Bladder microvascular endothelial cell (primary cell): ENCODE measurements at places on chromosomes 3 and 15. TPM values are rescaled to one million over a fixed set of nuclear protein-coding genes. Genes with fewer than 3 reads are reported as not detected.

Gene GOLGA6L24
- not detected in 2 replicates for total RNA-seq

Gene FMN1
- 0.16 and 0.25 TPM in 2 replicates for total RNA-seq

Gene SUSD5
- 3.6 and 9.3 TPM in 2 replicates for total RNA-seq

Gene CIAO2A
- 34.4 and 59.7 TPM in 2 replicates for total RNA-seq

Gene DPPA4
- not detected in 2 replicates for total RNA-seq

Gene IL12A
- total RNA-seq = 0.76 and 0.81 TPM in 2 replicates

Gene CLDN1
- 0.16 and 4.7 TPM in 2 replicates for total RNA-seq

Gene EPHB3
- total RNA-seq = under 0.01 TPM in 2 replicates

Gene HIGD2B
- 0.16 TPM in 1 of 2 replicates, not detected in the other for total RNA-seq

Gene GASK1A
- under 0.01 TPM in 1 of 2 replicates, not detected in the other for total RNA-seq

Gene OR5K2
- not detected in 2 replicates for total RNA-seq

Gene POLQ
- 7.6 and 7.8 TPM in 2 replicates for total RNA-seq

Gene RGMA
- total RNA-seq = 0.06 TPM in 1 of 2 replicates, not detected in the other

Gene PLA2G4B
- total RNA-seq = 0.16 and 1.7 TPM in 2 replicates

Gene RAD18
- total RNA-seq = 4.4 and 22.0 TPM in 2 replicates

Gene CILP
- not detected in 2 replicates for total RNA-seq

Gene ITIH1
- 0.16 TPM in 1 of 2 replicates, not detected in the other for total RNA-seq

Gene CRABP1
- not detected in 2 replicates for total RNA-seq

Gene CELF6
- 0.06 TPM in 1 of 2 replicates, not detected in the other for total RNA-seq

Gene PLAAT1
- total RNA-seq = 0.44 and 1.8 TPM in 2 replicates

Gene PGBD4
- 0.65 and 1.9 TPM in 2 replicates for total RNA-seq

Gene MASP1
- total RNA-seq = 0.19 and 1.6 TPM in 2 replicates

Gene CFAP20DC
- total RNA-seq = 0.81 and 0.82 TPM in 2 replicates

Gene CFAP161
- total RNA-seq = 0.19 and 0.65 TPM in 2 replicates
